ENCODE measurements at places on chromosomes 11 and 22. TPM values are rescaled to one million over a fixed set of nuclear protein-coding genes. Genes with fewer than 3 reads are reported as not detected.

Gene DCHS1
- 6.6 TPM for total RNA-seq

Gene BCO2
- 1.4 TPM for total RNA-seq

Gene RFPL3
- not detected for total RNA-seq

Gene C22orf15
- total RNA-seq: 1.4 TPM

Gene PLAAT4
- 9.1 TPM for total RNA-seq

Gene CYB5R2
- total RNA-seq: 4.3 TPM

Gene DDIAS
- 2.2 TPM for total RNA-seq

Gene CBL
- 16.2 TPM for total RNA-seq

Gene HPS4
- total RNA-seq: 22.7 TPM

Gene MAPK8IP2
- 0.07 TPM for total RNA-seq

Gene GUCY1A2
- 0.10 TPM for total RNA-seq

Gene PTPRCAP
- 0.17 TPM for total RNA-seq

Gene NRXN2
- 8.0 TPM for total RNA-seq

Gene NKAPD1
- 16.1 TPM for total RNA-seq

Gene NXPE1
- not detected for total RNA-seq

Gene KCNQ1OT1
- 3.9 TPM for total RNA-seq

Gene OR4D5
- not detected for total RNA-seq

Gene OR8D4
- total RNA-seq: not detected

Gene TMEM151A
- total RNA-seq: 2.2 TPM

Gene TMEM126B
- 47.0 TPM for total RNA-seq

Gene SOX10
- not detected for total RNA-seq

Gene KLHDC7B
- 0.63 TPM for total RNA-seq

Gene PRR5
- 2.3 TPM for total RNA-seq

Gene RBMXL2
- not detected for total RNA-seq

Gene ADORA2A
- total RNA-seq: 1.6 TPM

Gene HEPN1
- not detected for total RNA-seq

Gene PGM2L1
- total RNA-seq: 10.6 TPM

Gene SMTNL1
- not detected for total RNA-seq

Gene IGLL1
- not detected for total RNA-seq

Gene NUDT22
- 50.8 TPM for total RNA-seq

Gene APOL5
- total RNA-seq: 0.46 TPM

Measured in smooth muscle cell of the pulmonary artery (primary cell).